ENCODE measurements at places on chromosomes 13 and 19.
A peak's percentile ranks its signal among the peaks of the same experiment; 100 is the strongest.

GRCh38 chr19:51366389-51367254, 434 bp upstream of the ETFB start:
- DNase-seq: peak; percentile 76

- no peak for DNase-seq
Observed at GRCh38 chr13:32409561-32410421, 18.1 kb downstream of the N4BP2L1 start.

DNA sequence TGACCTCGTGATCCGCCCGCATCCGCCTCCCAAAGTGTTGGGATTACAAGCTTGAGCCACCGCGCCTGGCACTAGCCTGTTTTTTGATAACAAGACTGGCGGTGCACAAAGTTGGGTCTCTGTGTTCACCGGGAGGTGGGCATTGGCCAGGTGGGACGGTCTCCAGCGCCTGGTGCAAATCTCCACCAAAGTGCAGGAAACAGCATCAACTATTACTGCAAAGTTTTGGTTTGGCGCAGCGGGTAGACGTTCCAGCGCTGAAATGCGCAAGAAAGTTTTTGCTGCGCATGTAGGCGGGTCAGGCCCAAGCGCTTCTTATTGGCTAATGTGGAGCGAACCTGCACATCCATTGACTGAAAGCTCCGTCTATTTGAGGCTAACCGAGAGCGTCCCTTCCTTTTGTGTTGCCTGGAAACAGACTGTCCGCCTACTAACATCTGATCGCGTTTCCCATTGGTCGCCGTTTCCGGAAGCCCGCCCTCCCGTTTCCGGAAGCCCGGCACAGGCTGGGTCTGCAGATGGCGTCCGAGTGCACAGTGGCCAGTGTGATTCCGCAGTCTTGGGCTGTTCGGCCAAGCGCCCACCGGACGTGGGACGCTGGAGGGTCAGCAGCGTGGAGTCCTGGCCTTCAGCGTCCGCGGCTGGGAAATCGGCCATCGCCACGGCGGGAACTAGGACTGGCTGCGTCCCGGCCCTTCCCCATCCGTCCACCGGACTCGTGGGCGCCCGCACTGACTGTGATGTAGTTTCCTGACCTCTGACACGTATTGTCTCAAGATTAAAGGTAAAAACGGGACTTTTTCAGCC, 53.3 kb upstream of the ZNF527 start:
- DNase-seq: peak; percentile 75

DNA sequence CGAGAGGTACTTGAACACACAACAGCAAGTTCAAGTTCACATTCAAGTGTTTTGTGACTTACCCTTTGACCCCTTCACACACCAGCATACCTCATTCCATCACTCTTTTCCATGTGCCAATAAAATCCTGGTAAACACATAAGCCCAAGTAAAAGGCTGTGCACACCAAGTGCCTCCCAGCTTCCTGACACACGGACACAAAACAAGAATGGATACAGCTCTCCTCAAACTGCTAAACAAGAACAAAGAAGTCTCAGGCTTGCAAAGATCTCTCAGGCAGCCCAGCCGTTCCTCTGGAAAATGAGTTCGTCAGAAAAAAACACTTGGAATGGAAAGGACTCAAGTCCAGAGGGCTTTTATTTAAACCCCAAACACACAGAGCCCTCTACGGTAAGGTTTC, 83.7 kb downstream of the NUFIP1 start:
- DNase-seq: no peak

GRCh38 chr13:109381546-109382180, 404.7 kb downstream of the IRS2 start:
- no peak for DNase-seq

- DNase-seq: peak; percentile 56
Observed at GRCh38 chr19:11587302-11587974, 9.8 kb upstream of the ZNF627 start.
